Suprapubic skin (tissue), 4 donors: ENCODE measurements at places on chromosomes 1 and 21. TPM values are rescaled to one million over a fixed set of nuclear protein-coding genes. Genes with fewer than 3 reads are reported as not detected.

GRCh38 chr1:74686928-74687327 lies 13.3 kb upstream of the ERICH3 start:
- no peak for DNase-seq

DNA sequence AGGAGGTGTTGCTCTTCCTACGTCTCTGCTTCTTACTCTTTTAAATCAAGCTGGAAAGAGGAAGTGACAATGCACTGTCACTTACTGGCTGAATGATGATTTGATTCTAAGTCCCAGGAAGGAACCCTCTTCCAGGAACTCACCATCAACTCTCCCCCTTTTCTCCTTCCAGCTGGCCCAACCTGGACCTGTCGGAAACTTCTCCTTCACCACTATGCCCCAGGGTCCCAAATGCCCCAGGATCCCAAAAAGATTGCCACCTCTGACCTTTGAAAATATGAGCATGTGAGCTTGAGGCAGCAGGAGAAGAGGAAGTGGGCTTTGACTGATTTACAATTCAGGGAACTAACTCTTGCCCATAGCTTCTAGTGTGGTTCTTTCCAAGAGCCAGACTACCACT lies 5.3 kb upstream of the ADAMTS5 start:
- no peak for DNase-seq

DNA sequence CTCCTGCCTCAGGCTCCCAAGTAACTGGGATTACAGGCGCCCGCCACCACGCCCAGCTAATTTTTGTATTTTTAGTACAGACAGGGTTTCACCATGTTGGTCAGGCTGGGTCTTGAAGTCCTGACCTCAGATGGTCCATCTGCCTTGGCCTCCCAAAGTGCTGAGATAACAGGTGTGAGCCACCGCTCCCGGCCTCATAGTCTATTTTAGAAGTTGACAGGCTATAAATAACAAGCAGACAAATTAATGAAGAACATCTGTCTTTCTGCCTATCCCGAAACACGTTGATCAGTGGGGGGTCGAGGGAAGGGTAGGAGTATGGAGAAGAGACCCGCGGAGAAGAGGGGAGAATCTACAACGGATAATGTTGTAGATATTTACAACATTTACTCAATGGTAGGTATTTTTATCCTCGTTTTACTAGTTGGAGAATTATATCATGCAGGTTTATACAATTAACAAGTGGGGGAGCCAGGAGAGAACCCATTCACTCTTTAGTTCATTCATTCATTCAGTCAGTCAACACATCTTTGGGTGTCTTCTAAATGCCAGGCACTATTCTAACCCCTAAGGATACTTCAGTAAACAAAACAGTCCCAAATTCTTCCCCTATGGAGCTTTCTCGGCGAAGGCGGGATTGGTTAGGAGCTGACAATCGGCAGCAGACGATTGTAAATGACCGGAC lies 497 bp upstream of the IFNAR2 start:
- no peak for DNase-seq

GRCh38 chr1:23108918-23109533 lies 59.6 kb downstream of the LUZP1 start:
- DNase-seq = no peak

DNA sequence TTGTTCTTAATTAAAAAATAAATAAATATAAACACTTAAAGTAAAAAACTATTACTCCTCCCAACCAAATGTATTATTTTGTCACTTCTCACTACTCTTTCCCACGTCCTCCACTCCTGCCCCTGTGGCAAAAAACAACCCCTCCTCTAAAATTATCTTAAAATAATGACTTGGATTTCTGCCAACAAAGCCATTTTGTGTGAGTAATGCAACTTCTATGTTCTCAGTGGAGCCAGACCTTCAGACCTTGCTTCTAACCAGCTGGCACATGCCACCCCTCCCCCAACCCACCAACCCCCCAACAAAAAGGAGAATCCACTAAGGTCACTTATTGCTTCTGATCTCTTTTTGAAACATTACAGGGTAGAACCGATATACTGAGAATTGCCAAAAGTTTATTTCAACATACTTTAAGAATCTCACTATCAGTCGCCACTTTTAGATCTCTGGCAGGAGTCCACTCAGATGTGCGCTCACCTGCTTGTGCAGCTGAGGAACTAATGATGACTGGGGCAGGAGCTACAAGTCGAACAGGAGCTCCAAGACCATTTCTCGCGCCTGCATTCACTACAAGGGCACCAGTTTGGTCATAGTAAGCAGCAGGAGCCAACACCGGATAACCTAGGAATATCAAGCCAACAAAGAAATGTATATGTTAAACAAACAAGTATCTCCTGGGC lies 58.3 kb upstream of the SDC3 start:
- DNase-seq = no peak

GRCh38 chr21:14911351-14911750 lies 153.4 kb downstream of the NRIP1 start:
- DNase-seq = no peak

DNA sequence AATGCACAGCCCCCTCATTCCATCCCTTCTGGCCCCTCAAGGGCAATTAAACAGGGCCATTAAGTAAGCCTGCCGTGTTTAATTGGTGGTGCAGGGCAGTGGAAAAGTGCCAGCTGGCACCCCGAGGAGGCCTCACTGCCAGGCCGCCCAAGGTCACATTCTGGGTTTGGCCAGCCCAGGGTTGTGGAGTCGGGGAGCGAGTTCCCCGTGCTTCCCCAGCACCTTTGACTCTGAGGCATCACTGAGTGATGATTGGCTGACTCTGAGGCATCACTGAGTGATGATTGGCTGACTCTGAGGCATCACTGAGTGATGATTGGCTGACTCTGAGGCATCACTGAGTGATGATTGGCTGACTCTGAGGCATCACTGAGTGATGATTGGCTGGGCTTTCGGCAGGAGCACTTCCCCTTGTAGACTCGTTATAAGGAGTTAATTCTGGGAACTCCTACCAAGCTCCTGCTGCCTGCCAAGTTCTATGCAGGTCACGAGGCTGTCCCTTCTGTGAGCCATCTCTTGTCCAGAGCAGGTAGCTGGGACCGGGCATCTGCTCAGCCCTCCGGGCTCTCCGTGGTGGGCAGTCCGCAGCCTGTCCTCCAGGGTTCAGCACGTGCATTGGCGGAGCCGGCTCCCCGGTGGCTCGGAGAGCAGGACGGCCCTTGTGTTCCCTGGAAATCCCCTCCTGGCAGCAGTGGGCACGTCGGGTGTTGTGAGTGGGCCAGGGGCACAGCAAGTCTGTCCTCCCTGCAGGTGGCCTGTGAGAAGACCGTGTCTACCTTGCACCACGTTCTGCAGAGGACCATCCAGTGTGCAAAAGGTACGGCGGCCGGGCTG lies 20.9 kb downstream of the CSTB start:
- no peak for DNase-seq

DNA sequence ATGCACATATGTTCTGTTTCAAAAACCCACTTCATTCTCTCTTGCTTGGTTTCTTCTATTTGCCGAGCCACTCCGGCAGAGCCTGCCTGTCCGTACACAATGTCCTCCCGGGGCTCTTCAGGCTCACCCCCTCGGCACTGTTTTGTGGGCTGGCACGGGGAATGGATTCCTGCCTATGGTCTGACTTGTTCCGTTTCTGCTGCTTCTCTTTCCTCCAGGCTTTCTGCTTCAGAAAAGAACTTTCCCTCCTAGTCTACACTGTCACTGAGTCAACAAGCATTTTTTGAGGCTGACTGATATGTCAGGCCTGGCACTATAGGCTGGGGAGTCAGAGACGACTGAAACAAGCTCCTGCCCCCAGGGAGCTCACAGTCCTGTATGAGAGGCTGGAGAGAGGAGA lies 28.4 kb upstream of the SARS1 start:
- no peak for DNase-seq

DNA sequence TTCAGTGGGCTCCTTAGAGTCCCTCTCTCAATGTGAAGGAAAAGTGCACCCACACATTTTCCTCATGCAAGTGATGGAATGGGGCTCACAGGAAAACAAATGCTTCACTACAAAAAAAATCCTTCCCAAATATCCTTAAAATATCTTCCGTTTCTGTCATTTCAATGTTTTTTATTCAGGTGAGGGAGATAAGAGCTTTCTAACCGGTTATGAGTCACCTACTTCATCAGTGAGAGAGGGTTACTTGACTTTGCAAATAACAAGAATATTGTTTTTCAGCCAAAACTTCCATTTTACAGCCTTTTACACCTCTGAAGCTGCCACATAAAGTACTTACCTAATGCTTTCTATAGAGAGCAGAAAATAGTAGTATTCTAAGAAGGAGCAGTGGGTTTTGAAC lies 98.3 kb upstream of the CD55 start:
- no peak for DNase-seq

- peak; percentile 35 for DNase-seq
These were observed 380.5 kb upstream of the VAMP3 start for GRCh38 chr1:7390604-7391000.

GUCA2A gene
- total RNA-seq = not detected

SYT6 gene
- total RNA-seq = not detected

CDCA8 gene
- total RNA-seq = 4.2 TPM

LCE1C gene
- total RNA-seq = 1,471 TPM

PLA2G2A gene
- 69.0 TPM for total RNA-seq

CASP9 gene
- total RNA-seq = 11.0 TPM

DCDC2B gene
- not detected for total RNA-seq
